ENCODE measurements at places on chromosomes 12 and 14.

DNA sequence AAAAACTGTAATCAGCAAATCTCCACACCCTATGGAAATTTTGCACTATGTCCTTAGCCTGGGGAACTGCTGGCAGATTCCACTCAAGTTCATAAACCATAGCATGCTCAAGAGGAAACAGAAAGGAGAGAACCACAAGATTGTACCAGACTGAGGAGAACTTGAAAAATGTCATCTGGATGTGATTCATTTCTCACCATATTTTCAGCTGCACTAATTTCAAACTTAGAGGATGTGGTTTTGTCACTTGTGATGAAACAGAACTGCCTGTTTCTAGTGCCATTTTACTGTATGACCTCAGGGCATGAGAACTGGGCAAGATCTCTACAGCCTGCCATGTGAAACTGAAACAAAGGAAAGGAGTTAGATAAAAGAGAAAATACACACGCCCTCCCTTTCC, 1493.1 kb upstream of the FLRT2 start:
- DNase-seq = peak; percentile 65

GRCh38 chr12:62006076-62006732, 254.0 kb upstream of the USP15 start:
- peak; percentile 19 for DNase-seq

- DNase-seq = no peak
These were observed 34.5 kb downstream of the COCH start for GRCh38 chr14:30908826-30909225.

GRCh38 chr14:91899213-91899612, 31.9 kb upstream of the TC2N start:
- no peak for DNase-seq

DNA sequence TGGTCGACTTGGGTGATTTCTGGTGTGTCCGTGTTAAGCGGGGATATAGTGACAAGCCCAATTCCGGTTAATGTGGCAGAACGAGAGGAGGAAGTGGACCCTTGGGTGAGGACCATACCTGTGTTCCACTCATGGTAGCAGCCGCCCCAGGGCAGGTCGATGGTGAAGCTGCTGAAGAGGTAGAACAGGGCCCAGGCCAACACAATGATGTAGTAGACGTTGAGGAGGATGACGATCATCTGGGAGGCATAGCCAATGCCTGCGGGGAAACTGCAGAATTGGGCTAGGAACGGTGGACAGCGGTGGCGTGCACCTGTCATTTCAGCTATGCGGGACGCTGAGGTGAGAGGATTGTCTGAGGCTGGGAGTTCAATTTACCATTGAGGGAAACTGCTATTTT, 20.1 kb downstream of the SLC6A13 start:
- DNase-seq = no peak

DNA sequence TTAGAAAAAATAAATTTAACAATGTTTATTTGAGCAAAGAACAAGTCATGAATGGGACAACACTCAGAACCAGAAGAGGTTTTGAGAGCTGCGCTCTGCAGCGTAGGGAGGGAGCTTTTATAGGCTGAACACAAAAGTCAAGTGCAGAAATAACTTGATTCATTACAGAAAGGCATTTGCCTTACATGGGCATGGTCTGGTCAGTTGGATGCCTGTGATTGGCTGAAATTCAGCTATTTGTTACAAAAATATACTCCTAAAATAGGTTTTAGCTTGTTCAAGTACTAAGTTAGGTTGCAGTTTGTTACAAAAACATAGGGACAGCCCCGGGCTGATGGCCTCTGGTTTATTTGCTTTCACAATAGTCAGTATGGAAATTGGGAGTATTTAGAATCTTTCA, 118.0 kb downstream of the NUAK1 start:
- no peak for DNase-seq

GRCh38 chr12:64025174-64025958, 180.9 kb downstream of the SRGAP1 start:
- DNase-seq = no peak

- DNase-seq = no peak
These were observed 147.5 kb downstream of the NELL2 start for GRCh38 chr12:44728566-44728965.

DNA sequence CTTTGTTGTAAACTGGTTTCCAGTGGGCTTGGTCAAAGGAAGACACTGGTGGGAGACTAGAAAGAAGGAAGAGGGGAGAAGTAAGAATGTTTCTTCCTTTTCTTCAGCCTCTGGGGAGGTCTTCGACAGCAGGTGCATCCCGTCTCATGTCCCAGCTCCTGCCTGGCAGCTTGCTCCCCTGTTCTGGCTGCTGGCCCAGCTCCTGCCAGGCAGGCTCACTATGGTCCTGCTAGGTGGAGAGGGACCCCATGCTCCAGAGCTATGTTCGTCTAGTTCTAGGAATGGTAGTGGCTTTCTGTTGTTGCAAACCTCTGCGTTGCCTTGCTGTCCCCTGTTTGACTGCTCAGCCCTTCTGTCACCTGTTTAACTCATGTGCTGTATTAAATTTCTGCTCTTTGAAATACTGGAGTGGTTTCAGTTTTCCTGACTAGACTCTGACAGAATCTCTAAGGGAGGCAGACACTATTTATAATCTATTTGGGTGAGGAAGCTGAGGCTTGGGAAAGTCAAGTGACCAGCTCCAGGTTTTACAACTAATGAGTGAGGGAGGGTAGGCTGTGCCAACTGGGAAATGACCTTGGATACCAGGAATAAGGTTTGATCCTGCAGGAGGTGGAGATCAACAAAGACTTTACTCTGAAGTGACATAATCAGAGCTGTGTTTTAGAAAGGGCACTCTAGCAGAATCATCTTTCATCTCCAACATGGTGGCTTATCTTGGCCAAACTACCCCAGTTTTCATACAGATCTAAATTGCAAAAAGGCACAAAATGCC, 94.7 kb upstream of the DDHD1 start:
- DNase-seq = no peak

DNA sequence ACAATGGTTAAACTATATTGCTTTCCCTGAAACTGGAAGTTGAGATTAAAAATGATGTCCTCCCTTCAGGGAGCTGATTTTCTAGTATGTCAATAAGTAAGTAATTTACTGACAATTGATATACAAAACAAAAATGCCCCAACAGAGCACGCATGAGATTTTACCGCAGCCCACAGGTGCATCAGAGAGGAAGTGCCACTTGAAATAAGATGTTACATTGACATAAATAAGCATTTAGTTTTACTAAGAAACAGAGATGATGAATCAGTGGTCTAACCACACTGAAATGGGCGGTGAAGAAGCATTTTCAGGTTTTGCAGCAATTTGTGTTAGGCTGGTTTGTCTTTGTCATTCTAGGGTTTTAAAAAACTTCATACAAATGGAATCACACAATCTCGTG, 8.8 kb upstream of the CLECL1 start:
- no peak for DNase-seq

- DNase-seq = no peak
These were observed 140.4 kb upstream of the NRXN3 start for GRCh38 chr14:78029601-78030372.

DNA sequence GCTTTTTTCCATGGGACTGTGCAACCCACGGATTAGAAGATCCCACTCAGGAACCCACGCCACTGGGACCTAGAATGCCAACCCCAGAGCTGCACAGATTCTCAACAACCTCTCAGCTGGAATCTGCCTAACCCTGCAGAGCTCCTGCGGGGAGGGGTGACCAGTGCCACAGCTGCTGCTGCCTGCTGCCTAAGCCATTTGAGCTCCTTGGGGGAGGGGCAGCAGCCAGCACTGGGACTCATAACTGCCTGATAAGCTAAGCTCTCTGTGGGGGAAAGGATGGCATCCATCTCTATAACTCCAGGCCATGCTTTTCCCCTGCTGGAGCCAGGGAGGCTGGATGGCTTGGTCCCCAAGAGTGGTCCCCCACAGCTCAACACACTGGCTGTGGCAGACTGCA, 182.8 kb downstream of the SLC5A8 start:
- no peak for DNase-seq

DNA sequence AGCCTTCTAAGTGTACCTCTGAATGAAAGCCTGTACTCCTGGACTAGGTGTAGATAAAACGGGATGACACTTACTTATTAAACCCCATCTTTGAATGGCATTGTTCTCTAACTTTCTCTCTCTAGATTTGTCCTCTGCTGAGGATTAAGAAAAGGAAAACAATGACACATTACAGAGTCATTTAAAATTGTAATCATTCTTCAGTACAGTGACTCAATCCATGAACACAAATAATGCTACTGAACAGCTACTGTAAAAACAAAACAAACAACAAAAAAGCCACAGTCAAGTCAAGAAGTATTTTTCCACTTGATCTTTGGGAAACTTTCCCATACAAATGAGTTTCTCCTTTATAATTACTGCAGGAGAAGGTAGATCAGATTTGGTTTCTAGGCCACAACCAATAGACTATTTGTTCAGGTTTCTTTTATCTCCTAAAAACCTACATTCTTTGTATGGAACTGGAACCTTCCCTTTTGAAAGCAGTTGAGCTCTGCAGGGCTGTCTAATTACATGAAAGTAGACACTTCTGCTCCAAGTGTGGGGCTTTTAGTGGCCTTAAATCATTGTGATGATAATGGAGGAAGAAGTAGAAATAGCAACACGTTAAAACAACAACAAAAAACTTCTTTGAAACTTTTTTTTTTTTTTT, 219.1 kb downstream of the ESR2 start:
- DNase-seq = no peak

DNA sequence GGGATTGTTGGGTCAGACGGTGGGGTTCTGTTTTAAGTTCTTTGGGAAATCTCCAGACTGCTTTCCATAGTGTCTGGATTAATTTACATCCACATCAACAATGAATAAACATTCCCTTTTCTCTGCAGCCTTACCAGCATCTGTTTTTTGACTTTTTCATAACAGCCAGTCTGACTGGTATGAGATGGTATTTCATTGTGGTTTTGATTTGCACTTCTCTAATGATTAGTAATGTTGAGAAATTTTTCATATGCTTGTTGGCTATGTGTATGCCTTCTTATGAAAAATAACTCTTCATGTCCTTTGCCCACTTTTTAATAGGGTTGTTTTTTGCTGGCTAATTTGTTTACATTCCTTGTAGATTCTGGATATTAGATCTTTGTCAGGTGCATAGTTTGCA, 140.8 kb upstream of the CNTN1 start:
- DNase-seq = no peak

- DNase-seq = no peak
These were observed 9.8 kb downstream of the KLHDC1 start for GRCh38 chr14:49702725-49703124.

GRCh38 chr14:36455241-36455627, 64.8 kb downstream of the NKX2-1 start:
- no peak for DNase-seq

Measured in GM04504 (cell line).